Hypothalamus (tissue), 51 donors: ENCODE measurements at places on chromosomes 1 and 21.

GRCh38 chr1:33122483-33123178 is 41.7 kb downstream of the AZIN2 start:
- no peak for DNase-seq

GRCh38 chr21:42071146-42071737 is at the start of gene UMODL1:
TSS of gene UMODL1 (plus strand) at chr21:42071317. CDS start at chr21:42071317, 0 bp downstream.
- DNase-seq: no peak

GRCh38 chr21:31558189-31558961 is 101.1 kb upstream of the SOD1 start:
- DNase-seq: peak; percentile 56

- no peak for DNase-seq
Measured at GRCh38 chr1:201666102-201666501, 127.2 kb downstream of the NAV1 start.

- no peak for DNase-seq
Measured at GRCh38 chr1:17045150-17045549, 8.7 kb downstream of the SDHB start.

DNA sequence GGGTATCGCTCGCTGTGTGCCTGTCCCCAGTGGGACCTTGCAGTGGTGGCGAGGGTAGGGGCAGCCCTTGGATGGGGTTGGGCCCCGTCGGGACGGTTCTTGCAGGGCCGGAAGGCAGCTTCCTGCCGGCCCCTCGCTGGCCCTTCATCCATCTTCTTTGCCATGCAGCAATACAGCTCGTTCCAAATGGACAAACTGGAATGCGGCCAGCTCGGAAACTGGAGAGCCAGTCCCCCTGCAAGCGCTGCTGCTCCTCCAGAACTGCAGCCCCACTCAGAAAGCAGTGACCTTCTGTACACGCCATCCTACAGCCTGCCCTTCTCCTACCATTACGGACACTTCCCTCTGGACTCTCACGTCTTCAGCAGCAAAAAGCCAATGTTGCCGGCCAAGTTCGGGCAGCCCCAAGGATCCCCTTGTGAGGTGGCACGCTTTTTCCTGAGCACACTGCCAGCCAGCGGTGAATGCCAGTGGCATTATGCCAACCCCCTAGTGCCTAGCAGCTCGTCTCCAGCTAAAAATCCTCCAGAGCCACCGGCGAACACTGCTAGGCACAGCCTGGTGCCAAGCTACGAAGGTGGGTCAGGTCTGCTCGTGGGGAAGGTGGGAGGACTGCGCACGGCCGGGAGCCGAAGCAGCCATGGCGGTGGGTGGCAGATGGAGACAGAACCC is 45.8 kb downstream of the SIM2 start:
- DNase-seq: no peak

DNA sequence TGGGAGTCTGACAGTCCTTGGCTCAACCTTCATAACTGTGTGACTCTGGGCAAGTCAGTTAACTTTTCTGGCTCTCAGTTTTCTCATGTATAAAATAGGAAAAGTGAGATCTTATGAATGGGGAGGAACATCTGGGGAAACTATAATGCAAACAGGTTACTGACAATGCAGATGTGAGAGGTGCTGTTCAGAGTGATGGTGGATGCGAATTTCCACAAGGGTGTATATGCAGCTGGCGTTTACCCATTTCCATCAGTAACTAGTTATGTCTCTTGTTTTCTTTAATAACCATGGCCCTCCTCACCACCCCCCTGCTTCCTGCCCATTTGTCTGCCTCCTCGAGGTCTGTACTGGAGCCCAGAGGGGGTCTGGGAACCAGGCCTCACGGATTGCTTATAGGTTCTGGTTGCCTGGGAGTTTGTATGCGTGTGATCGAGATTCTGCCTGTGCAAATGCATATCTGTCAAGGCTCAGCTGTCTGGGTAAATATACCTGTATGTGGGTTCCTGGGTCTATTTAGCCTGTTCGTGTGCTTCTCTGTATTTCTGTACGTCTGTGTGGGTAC is 44.4 kb downstream of the AHDC1 start:
- no peak for DNase-seq

GRCh38 chr1:28147264-28148094 is 29.0 kb downstream of the PTAFR start:
- no peak for DNase-seq

- DNase-seq: no peak
Measured at GRCh38 chr1:88731475-88732269, 47.6 kb downstream of the PKN2 start.

- DNase-seq: peak; percentile 8
Measured at GRCh38 chr1:19704247-19705113, 39.8 kb downstream of the HTR6 start.

GRCh38 chr1:42927274-42927841 is 31.3 kb downstream of the SLC2A1 start:
- no peak for DNase-seq

DNA sequence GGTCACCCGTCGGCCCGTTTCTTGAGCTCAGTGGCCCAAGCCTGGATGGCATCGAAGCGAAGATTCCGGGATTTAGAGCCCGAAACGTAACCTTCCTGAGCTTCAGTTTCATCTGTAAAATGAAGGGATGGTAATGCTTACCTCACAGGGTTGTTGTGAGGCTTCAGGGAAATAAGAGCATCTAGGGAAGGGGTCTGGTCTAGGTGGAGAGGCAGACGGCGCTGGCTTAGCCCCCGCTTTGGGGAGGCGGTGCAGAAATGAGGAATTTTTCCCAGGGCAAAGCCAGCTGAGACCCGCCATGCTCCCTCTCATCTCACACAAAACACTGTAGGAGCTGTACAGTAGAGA is 717 bp upstream of the MYCL start:
- DNase-seq: no peak

DNA sequence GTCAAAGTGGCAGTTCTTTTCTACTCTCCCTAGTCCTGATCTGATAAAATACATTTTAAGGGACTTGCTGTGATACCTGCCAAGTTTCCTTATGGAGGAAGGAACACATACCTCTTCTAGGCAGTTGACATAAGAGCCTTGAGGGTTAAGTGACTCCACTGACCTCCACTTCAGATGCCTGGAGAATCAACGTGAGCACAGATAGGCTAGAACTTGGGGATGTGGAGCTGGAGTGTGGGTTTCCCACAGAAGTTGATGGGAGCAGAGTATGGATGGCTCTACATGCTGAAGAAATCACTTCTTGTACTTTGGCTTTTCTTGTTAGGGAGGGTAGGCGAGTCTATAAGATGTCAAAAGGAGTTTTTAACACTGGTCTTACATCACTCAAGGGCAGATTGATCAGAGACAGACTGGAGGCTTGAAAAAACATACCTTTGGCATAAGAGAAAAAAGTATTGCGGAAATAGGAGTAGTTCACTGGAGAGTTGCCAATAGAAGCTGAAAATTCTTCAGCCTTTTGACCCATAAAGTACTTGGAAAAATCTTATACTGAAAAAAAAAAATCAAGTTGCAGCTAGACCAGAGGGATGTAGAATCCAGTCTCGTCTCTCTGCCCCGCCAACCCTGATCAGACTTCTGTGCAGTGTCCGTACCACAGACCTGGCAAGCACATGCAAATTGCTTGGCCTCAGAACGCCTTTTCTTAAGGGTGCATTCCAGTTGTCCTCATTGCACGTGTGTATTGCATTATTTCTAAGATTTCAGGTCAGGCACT is 5.5 kb downstream of the RHOU start:
- DNase-seq: no peak

GRCh38 chr21:37547615-37548200 is 181.1 kb downstream of the DYRK1A start:
- DNase-seq: no peak

- DNase-seq: no peak
Measured at GRCh38 chr1:38758820-38759219, 100.8 kb downstream of the RRAGC start.

DNA sequence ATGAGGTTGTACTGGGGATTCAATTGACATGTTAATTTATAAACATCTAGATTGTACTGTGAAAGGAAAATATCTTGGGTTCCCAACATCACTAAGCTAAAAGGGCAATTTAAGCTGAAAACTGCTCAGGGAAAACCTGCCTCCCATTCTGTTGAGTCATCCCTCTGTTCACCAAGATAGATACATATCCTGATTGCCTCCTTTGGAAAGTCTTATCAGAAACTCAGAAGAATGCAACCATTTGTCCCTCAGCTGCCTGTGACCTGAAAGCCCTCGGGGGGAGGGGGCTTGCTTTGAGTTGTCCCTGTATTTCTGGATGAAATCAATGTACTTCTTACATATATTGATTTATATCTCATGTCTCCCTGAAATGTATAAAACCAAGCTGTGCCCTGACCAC is 187.0 kb upstream of the ETV3 start:
- no peak for DNase-seq

- no peak for DNase-seq
Measured at GRCh38 chr1:112308716-112309115, 87.3 kb upstream of the CTTNBP2NL start.

- no peak for DNase-seq
Measured at GRCh38 chr1:236681219-236681618, 5.1 kb upstream of the ACTN2 start.

GRCh38 chr1:180256341-180257027 is 26.4 kb downstream of the LHX4 start:
- DNase-seq: no peak

DNA sequence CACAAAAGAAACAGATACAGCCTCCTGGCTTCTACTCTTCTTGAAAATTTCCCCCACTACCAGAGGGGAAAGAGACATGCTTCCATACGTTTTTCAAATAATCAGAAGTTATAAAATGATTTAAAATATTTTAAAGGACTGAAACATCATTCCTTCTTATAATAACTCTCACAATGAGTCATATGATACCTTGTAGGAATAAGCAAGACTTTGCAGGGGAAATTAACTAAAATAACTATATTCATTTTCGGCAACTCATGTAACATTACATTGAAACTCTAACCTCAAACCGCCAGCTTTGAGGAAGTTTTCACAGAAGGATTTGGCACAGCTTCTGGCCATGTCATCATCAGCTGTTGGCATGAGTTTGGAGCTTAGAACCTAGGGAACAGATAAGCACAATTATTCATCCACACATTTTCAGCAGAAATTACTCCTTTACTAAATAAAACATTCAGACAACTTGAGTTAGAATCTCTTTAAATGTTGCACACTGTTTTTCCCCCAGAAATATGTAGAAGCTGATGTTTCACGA is 85.9 kb downstream of the USP24 start:
- no peak for DNase-seq

GRCh38 chr1:52022133-52022532 is 11.5 kb downstream of the KTI12 start:
- DNase-seq: no peak

- DNase-seq: no peak
Measured at GRCh38 chr1:90952906-90953305, 68.9 kb downstream of the ZNF644 start.

DNA sequence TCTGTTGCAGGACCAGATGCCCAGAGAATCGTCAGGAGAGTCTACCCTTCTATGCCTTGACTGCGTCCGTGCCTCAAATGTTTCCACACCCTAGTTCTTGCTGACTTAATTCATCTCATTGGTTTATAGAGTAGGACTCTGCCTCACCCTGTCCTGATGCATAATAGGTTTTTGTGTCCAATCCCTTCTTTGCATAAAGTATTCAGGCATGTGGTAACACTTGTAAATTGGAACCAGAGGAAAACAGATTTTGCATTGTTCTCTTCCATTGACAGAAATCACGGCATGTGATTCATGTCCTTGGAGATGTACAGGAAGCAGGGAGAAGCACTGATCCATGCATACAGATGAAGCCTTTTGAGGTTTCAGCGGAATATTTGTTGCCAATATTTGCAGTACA is 29.5 kb downstream of the PLPPR5 start:
- DNase-seq: no peak

DNA sequence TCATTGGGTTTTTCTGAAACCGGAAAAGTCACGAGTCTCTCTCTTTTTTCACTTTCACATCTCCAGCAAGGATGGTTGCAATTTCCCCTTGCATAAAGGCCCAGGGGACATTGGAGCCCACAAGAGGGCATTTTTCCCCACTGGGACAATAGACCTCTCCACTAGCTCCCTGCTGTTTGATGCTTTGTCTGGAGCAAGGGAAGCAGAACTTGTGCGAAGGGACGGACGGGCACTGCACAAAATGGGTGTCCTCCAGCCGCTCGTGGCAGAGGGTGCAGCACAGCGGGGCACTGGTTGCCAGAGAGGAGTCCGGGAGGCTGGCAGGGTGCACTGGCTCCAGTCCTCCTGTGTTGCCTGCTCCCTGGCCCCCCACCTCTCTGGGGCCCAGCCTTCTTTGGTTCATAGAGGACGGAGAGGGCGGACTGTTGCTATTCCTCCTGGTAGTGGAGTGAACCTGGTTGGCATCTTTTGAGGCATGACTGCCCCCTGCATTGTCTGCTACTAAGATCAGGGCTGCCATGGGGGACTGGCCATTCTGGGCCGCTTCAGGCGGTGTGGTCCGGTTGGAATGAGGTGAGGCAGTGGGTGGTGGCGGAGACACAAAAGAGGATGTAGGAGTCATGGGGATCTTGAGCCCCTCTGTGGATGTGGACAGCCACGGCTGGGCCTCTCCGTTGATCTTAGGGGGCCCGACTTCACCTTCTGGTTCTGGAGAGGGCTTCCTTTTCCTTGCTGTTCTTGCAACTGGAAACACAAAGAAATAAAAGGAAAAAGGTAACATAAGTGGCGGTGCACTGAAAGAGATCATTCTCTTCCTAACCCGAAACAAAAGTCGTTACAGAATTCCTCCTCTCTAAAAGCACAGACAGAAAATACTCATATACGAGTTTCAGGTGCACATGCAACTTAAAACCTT is 2.6 kb downstream of the IRF2BP2 start:
- no peak for DNase-seq

- DNase-seq: no peak
Measured at GRCh38 chr1:12065872-12066271, 2.8 kb downstream of the TNFRSF8 start.

DNA sequence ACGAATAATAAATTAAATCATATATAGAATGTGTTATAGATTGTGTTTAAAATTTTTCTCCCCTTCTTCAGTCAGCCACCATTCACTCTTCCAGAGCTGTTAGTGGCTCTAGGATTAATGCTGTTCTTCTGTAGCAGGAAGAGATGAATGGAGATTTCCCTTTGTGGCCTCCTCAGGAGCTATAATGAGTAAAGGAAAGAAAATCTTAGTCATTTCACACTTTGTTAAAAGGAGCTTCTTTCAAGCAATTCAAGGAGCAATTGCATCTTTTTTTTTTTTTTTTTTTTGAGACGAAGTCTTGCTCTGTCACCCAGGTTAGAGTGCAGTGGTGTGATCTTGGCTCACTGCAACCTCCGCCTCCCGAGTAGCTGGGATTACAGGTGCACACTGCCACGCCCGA is 23.7 kb upstream of the TMCO2 start:
- no peak for DNase-seq

- DNase-seq: no peak
Measured at GRCh38 chr1:54500107-54500431, 48.0 kb upstream of the ACOT11 start.
